Aorta (tissue), 5 donors: ENCODE measurements at places on chromosomes 4 and X. TPM values are rescaled to one million over a fixed set of nuclear protein-coding genes. Genes with fewer than 3 reads are reported as not detected.

DNA sequence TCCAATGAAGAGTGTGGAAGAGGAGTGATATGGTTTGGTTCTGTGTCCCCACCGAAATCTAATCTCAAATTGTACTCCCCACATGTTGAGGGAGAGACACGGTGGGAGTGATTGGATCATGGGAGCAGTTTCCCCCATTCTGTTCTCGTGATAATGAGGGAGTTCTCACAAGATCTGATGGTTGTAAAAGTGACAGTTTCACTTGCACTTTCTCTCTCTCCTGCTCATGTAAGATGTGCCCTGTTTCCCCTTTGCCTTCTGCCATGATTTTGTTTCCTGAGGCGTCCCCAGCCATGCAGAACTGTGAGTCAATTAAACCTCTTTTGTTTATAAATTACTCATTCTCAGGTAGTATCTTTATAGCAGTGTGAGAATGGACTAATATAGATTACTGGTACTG, 39.6 kb downstream of the FAM47C start:
- DNase-seq, result no peak
- H3K4me1 ChIP-seq, result no peaks in the 10 kb centered on the region
- no peaks in the 10 kb centered on the region for H3K36me3 ChIP-seq
- no peaks in the 10 kb centered on the region for H3K27me3 ChIP-seq
- no peak overlapping the region for H3K4me3 ChIP-seq

The CXCR3 gene
- 0.69 TPM for total RNA-seq

- H3K4me1 ChIP-seq, result no peaks in the 10 kb centered on the region
- H3K27me3 ChIP-seq, result no peaks in the 10 kb centered on the region
- no peak overlapping the region for H3K4me3 ChIP-seq
- no peaks in the 10 kb centered on the region for H3K36me3 ChIP-seq
Measured at GRCh38 chrX:150100261-150100660, 162.0 kb upstream of the EOLA2 start.

- H3K27ac ChIP-seq, result no peak overlapping the region
- H3K4me1 ChIP-seq, result no peaks in the 10 kb centered on the region
- H3K36me3 ChIP-seq, result no peaks in the 10 kb centered on the region
- no peak for DNase-seq
- no peak overlapping the region for H3K4me3 ChIP-seq
Measured at GRCh38 chr4:98473046-98473445, 185.4 kb downstream of the TSPAN5 start.
